ENCODE measurements at places on chromosomes 2 and 18.

- DNase-seq = peak; percentile 86
Measured at GRCh38 chr18:51561821-51562220, 364.3 kb upstream of the MEX3C start.

- no peak for DNase-seq
Measured at GRCh38 chr18:76720683-76721082, 101.7 kb upstream of the ZNF236 start.

DNA sequence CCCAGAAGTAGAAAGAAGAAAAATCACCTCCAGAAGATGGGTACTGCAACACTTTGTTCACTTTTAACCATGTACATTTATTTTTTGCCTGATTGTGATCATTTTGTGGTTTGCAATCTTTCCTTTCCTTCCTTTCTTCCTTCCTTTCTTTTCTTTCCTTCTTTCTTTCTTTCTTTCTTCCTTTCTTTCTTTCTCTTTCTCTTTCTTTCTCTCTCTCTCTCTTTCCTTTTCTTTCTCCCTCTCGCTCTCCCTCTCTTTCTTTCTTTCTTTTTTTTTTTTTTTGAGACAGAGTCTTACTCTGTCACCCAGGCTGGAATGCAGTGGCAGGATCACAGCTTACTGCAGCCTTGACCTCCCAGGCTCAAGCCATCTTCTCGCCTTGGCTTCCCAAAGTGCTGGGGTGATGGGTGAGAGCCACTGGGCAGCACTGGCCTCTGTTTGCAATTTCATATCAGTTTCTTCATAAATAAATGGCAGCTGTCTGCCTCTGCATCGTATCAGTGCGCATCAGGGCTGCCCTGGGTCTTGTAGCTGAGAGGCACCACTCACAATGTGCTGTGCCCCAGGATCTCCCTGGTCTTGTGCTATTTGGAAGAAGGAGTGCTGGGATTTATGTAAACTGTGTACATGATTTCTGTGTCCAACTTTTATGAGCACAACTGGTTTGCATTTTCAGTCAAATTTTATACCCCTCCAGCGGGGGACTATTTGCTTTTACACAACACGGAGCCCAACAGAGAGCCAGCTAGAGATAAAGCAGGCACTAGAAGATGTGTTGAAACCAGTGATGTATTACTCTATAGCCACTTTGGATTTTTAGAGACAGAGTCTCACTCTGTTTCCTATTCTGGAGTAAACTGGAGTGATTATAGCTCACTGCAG is 6.9 kb upstream of the LIMS2 start:
- DNase-seq = no peak

GRCh38 chr2:17877811-17878280 is 621 bp upstream of the KCNS3 start:
- DNase-seq = peak; percentile 30

GRCh38 chr2:126717928-126718327 is 62.0 kb downstream of the GYPC start:
- no peak for DNase-seq

- DNase-seq = no peak
Measured at GRCh38 chr18:54003195-54003594, 221.3 kb downstream of the MBD2 start.

- DNase-seq = no peak
Measured at GRCh38 chr2:221243771-221244170, 328.3 kb downstream of the EPHA4 start.

DNA sequence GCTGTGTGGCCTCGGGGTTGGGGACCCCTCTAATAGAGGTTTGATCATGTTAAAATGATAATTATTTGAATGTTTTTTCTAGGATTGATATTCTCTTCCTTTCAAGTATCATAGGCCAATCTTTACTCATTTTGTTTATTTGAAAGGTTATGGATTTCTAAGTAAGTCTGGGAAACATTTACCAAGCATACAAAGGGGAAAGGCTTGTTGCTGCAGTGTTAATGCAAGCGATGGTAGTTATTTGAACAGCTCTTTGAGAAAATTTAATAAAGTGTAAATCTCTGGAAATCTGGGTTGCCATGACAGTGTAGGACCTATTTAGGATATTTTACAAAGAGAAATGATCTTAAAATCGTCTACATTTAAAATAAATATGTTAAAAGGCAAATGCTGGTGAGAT is 56.1 kb downstream of the SPTBN1 start:
- no peak for DNase-seq

GRCh38 chr2:234601213-234601612 is 104.3 kb upstream of the ARL4C start:
- DNase-seq = no peak

DNA sequence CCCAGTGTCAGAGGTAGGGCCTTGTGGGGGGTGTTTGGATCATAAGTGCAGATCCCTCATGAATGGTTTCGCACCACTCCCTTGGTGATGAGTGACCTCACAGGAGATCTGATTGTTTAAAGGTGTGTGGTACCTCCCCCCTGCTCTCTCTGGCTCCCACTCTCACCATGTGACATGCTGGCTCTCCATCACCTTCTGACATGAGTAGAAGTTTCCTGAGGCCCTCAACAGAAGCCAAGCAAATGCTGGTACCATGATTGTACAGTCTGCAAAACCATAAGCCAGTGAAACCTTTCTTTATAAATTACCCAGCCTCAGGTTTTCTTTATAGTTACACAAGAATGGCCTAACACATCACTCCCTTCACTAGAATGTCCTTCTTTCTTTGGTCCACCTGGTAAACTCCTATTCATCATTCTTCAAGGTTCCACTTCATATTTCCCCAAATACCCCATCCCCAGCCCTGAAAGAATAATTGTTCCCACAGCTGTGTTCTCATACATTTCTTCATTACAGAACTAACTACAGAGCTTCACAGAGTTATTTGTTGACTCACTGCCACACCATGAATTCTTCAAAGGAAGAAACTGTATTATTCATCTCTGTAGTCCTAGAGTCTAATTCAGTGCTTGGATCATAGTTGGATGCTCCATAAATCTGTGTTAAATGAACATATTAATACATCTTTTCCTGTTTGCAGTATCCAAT is 81.2 kb upstream of the STK17B start:
- DNase-seq = no peak

- no peak for DNase-seq
Measured at GRCh38 chr2:75153221-75153620, 46.1 kb downstream of the TACR1 start.

Data from testis (tissue), 5 donors.